ENCODE measurements at places on chromosomes 2 and 18.

GRCh38 chr2:238024986-238025385 is 35.8 kb upstream of the SCLY start:
- no peak for DNase-seq

DNA sequence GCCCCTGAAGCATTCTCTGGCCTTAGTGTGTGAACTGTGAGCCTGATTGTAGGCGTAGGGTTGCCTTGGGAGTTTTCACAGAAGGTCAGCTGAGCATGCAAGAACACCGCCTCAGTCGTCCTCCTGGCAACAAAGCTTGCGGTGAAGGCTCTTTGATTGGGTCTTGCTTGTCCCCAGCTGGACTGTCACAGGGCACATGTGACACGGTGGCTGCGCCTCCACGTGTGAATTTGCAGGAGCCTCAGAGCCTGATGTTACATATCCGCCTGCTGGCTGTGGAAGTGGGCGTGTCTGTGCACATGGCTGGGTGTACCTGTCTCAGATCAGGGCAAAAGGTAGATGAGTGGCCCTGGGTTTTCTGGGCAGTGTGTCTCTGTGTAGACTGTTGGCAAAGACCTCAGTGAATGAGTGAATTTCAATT is 228.7 kb downstream of the HAUS1 start:
- no peak for DNase-seq

DNA sequence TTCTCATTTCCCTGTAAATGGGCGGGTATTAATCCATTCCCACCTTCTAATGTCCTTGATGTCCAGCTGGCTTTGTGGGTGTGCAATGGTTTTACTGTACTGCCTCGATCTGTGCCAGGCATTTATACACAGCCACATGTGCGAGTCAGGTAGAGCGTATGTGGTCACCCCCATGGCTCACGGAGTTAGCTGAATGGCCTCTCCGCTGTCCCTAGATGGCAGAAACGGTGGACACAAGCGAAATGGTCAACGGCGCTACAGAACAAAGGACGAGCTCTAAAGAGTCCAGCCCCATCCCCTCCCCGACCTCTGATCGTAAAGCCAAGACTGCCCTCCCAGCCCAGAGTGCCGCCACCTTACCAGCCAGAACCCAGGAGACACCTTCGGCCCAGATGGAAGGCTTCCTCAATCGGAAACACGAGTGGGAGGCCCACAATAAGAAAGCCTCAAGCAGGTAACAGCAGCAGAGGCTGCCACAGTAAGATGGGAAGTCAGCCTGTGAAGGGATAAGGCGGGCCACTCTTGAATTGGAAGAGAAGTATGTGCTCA is 59.1 kb upstream of the EML6 start:
- DNase-seq = no peak

DNA sequence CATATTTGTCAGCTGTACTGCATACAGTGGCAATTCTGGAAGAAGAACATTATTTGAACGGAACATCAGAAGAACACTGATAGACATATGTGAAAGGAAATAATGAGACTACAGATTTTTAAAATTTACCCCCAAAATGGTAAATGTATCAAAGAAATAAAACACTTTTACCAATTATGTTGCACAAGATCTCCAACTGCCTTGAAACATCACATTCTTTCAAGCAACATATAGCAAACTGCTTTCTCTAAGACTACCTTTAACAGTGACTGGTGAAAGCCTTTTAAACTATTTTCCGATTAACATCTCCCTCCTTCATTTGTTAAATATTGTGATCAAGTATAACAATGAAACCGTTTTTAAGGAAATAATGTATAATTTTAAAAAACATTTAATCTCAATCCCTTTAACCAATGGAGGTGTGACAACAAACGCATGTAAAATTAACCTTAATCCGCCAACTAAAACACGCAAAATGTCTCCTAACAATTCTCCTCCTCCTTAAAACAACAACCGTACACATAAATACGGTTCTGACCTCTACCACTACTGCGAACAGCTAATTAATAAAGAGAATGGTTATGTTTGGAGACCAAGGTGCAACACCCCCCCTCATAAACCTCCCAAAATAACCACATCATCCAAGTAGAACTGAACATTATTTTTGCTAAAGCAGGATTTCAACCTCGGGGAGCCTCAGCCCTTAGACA is 2.4 kb downstream of the FBXO11 start:
- DNase-seq = no peak
